ENCODE measurements at places on chromosomes 5 and 9. TPM values are rescaled to one million over a fixed set of nuclear protein-coding genes. Genes with fewer than 3 reads are reported as not detected.

DNA sequence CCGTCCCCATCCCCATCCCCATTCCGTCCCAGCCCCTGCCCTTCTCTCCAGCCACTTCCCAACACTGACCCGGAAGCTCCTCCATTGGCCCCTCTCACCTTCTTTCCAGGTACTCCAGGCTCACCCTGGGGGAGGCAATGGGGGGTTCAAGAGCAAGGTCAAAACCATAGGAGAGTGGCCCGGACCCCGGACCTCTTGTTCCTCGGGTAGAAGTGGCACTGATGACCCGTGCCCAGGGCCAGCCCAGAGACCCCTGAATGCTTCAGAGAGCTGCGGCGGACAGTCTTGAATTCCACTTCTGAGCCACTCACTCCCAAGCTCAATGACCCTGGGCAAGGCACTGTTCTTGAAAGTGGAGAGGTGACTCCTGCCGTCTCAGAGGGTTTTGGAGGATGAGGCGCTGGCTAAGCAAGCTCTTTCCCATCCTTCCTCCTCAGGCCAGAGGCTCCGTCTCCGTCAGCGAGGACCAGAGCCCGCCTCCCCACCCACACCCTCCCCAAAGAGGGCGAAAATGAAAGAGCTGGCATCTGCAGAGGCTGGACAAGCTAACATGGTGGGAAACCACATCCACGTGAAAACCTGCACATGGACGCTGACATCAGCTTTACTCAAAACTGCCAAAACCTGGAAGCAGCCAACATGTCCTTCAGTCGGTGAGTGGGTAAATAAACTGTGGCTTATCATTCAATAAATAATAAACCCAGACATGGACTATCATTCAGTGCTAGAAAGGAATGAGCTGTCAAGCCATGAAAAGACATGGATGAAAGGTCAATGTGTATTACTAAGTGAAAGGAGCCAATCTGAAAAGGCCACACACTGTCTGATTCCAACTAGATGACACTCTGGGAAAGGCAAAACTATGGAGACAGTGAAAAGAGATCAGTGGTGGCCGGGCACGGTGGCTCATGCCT, 27.3 kb upstream of the PHYKPL start:
- no peak for DNase-seq

GRCh38 chr5:53917095-53917494, 356.7 kb downstream of the NDUFS4 start:
- DNase-seq: no peak

DNA sequence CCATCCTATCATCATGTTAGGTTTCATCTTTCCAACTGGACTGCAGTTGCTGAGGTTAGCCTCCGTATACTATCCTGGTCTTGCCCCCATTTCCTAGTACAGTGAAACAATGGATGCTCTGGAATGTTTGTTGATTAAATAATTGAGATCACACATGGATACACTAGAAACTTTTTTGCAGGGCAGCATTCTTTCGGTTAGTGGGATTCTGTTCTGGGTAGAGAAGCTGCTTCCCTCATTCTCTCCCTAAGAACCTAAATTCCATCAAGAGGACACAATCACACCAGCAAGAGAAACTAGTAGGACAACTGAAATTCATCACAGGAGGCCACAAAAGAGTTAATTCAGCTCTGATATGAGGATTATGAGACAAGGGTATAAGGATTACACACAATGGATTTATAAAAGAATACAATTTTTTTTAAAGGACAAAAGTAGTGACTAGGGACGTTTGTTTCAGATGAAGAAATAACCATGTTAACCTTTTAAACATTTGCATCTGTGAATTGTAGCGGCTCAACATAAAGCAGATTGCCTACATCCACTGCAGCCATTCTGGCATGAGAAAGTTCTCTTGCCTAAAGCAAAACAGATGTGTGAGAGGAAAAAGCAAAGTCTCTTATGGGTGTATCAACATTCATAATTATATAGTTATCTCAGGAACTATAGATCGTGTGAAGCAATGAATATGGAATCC, 162.7 kb upstream of the LHFPL2 start:
- DNase-seq: no peak

GRCh38 chr5:168480601-168481000, 5.7 kb upstream of the RARS1 start:
- DNase-seq: no peak

DNA sequence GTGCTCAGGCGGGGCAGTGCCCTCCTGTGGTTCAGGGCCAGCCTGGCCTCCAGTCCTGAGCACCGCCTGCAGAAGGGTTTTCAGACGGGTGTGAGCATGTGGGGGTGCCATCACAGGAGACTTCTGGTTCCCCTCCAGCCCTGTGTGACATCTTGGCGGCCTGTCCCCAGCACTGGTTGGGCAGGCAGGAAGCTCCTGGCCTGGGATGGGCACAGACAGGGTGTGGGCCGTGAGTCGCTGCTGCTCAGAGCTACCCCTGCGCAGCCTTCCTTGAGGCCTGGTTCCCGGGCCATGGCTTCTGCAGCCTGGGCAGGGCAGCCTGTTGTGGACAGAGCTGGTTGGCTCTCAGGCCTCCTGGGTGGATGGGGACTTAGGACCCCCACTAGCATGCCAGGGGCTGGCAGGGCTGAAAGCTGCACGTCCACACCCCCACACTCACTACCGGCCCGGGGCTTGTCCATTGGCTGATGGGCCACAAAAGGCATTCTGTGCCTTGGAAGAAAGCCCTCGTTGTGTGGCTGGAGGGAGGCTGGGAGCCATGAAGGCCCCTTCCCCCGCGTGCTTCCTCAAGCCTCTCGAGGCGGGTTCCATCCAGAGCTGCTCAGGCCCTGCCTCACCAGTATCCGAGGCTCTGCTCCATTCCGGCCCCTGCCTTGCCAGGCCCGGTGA, 58.7 kb downstream of the RXRA start:
- DNase-seq: no peak

- DNase-seq: peak; percentile 81
Observed at GRCh38 chr9:33852216-33852826, 35.4 kb downstream of the UBE2R2 start.

DNA sequence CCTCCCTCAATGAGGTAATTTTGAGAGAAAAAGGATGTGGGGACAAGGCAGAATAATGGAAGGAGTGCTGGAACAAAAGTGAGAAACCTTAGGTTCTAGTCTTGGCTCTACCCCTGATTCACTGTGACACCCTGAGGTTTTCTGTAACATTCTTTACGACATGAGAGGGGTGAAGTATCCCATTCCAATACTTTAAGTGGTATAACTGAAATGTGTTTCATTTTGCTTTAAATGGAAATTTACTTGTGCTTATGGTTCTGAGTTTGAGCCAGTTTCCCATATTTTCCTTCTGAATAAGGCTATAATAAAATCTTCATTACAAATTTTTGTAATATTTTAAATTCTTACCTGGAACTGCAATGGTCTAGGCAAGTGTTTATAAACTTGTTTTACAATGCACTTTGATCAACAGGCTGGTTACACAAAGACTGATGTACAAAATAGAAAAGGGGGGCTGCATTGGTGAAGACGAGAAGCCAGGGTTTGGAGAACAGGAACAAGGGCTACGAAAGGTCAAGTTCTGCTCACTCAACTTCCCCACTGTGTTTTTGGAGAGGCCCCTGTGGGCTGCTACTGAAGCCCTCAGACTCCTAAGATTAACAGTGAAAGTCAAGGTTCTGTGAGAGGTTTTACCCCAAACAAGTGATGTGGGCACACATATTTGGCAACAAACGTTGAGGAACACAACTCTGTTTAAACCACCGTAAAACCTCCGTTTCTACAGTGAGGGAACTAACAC, 171.9 kb upstream of the ELL2 start:
- no peak for DNase-seq

DNA sequence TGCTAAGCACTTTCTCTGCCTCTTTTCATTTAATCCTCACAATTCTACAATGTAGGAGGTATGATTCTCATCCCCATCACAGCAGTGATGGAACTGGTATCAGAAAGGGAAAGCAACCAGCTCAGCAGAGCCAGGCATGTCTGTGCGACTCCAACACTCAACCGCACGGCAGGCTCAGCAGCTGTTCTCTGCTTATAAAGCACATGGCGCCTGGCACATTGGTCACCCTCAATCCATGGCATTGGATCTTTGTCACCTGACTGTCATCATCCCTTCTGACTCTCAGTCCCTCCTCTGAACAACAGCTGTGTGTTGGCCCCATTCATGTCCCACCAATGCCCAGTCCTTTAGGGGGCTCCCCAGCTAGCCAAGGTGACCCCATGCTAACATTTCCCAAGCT, 45.1 kb upstream of the HAND1 start:
- no peak for DNase-seq

DNA sequence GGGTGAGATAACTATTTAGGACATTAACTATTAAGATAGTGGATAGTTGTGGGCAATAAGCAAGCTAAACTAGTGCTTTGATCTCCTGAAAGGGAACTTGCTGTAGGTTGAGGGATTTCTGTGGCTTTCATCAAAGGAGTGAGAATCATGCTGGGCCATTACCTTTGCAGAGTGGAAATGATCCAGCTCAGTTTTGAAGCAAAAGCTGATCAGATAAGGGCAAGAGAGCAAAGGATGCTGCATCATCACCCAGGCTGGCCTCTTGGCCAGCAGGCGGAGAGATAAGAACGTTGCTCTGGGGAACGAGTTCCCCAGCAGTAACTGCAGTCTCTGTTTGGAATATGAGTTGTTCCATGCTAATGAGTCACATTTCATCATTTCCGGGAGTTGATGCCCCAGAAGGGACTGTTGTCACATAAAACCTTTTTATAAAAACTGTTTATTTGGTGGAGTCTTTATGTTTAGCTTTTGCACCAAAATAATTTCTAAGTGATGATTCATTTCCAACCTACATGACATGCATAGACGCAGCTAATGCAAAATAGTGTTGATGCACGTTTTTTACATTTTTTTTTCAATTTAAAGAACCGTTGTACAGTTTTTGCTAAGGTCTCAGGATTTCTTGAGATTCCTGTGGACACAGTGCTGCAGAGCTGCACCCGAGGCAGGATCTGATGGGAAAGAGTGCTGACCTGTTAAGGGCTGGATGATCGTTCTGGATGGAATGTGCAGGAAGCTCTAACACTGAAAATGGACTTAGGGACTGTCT, 99.3 kb downstream of the ACTBL2 start:
- DNase-seq: no peak

GRCh38 chr5:154697371-154697770, 57.8 kb upstream of the LARP1 start:
- no peak for DNase-seq

- no peak for DNase-seq
Observed at GRCh38 chr5:155455791-155456514, 442.4 kb downstream of the KIF4B start.

DNA sequence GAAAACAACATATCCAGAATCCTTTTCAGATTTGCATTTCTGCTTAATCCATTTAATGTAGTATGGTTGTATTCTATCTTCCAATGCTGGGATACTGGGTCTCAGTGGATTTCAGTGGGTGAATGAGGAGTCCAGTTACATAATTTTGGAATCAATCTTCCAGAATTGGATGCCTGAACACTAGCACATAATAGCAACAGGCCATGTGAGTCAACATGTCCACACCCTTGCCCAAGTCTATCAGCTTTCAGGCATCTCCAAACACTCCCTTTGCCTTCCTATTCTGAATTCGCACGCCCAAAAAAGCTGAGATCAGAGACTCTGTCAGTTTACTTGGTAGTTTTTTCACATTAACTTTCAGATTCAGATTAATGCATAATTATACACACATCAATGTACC, 202.6 kb downstream of the TSSK1B start:
- no peak for DNase-seq

DNA sequence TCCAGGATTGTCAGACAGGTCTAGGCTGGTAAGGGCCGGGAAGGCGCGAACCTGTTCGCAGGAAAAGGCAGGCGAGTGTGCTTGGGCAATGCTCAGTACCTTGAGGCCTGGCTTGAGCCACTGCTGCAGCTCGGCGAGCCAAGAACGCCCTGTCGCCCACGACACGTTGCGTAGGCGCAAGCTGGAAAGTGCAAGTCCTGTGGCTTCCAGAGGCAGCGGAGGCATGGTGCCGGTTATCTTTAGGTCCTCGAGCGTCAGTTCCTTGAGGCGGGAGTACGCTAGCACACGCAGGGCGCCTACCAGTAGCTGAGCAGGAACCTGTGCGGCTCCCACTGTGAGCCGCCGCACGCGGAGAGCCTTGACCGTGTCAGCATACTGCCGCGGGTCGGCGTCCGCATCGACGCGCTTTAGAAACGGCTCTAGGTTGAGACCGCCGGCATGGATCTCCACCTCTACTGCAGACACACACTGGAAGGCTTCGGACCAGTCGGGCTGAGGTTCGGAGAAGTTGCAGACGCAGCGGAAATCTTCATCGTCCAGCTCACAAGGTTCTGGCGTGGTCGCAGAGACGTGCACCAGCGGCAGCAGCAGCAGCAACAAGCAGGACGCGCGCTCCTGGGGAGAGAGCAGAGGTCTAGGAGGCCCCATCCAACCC, 482 bp downstream of the CD14 start:
- DNase-seq: peak; percentile 92

DNA sequence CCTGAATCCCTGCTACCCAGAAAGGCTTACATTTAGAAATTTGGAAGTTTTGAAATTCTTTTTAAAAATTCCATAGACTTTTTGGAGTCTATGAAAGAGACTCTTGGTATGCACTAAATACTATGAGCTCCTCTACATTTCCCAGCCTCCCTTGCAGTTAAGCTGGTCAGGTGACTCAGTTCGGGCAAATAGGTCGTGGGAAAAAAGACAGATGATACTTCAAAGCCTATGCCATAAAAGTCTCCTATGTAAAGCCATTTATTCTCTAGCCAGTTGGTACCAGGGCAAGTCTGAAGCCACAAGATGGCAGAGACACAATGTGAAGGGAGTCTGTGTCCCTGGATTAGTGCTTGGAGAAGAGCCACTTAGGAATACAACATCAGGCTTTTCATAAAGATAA, 101.8 kb downstream of the BOD1 start:
- no peak for DNase-seq

GRCh38 chr5:67315082-67315989, 118.7 kb upstream of the CD180 start:
- DNase-seq: peak; percentile 69

DNA sequence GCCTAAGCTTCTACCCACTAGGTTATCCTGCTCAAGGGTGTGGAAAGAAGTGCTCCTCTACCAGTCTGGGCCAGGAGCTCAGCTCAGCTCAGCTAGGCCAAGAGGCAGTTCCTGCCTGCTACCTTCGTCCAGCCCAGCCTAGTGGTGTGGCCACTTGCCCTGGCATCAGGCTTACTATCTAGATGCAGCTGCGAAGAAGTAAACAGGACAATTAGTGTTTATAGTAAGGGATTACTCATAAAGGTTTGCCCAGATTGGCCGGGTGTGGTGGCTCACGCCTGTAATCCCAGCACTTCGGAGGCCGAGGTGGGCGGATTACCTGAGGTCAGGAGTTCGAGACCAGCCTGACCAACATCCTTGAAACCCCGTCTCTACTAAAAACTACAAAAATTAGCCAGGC, 12.8 kb upstream of the SPATA24 start:
- no peak for DNase-seq

SMIM32 gene
- total RNA-seq: not detected

PCDHA5 gene
- 0.09 TPM for total RNA-seq

SARDH gene
- 3.1 TPM for total RNA-seq
